Stimulated activated CD8-positive, alpha-beta memory T cell treated with anti-CD3 and anti-CD28 coated beads, Interleukin-15, amount 100 ng/mL, for 4 hours (primary cell): ENCODE measurements at places on chromosomes 3 and 15.

GRCh38 chr15:78075490-78076230 is 1.9 kb downstream of the TBC1D2B start:
- DNase-seq = no peak

GRCh38 chr3:169303660-169304059 is 359.9 kb downstream of the MECOM start:
- no peak for DNase-seq

DNA sequence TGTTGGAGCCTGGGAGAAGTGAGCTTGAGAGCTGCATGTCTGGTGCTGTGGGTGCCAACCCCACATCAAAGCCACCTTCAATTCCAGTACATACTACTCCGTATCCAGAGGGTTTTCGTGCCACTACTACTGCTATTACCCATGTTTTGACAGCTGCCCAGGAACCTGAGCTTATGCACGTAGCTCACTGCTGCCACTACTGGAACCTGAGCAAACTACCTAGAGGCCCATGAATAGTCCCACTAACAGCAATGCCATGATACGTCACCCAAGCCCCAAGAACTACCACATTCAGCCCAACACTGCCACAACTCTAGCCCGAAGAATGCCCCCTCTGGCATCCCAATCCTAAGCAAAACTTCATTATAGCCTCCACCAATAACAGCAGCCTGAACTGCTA is 215.2 kb upstream of the BCHE start:
- no peak for DNase-seq

DNA sequence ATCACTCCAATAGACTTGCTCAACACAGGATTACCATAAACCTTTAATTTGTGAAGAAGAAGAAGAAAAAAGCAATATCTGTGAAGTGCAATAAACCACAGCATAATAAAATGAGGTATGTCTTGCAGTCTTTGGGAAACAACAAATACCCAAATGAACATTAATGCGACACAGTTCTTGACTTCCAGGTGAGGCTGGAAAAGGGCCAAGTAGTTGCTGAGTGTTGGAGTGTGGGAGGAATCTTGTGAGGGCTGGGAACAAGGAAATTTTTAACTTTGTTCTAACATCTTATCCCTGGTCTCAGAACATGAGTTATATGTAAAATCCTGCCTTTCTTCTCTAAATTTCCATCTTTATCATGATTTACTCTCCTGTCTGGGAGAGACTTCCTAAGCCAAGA is 206.5 kb downstream of the DTWD1 start:
- DNase-seq = no peak

GRCh38 chr15:60083318-60083717 is 79.2 kb downstream of the FOXB1 start:
- no peak for DNase-seq

DNA sequence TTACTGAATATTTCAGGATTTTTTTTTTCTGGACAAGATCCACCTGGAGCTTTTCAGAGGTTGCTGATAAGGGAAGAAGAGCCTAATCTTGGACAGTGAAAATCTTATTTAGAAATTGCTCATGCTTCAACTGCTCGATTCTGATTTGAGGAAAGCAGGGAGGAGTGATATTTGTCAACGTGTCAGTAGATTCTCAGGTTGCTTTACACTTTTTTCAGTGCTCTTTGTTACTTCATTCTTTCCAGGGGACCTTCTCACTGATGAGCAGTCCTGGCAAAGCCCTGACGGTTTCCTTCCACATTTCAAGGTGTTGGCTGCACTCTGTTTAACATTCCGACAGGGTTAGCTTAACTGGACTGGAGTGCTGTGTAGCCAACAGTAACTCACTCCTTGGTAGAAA is 24.1 kb upstream of the RARB start:
- no peak for DNase-seq

DNA sequence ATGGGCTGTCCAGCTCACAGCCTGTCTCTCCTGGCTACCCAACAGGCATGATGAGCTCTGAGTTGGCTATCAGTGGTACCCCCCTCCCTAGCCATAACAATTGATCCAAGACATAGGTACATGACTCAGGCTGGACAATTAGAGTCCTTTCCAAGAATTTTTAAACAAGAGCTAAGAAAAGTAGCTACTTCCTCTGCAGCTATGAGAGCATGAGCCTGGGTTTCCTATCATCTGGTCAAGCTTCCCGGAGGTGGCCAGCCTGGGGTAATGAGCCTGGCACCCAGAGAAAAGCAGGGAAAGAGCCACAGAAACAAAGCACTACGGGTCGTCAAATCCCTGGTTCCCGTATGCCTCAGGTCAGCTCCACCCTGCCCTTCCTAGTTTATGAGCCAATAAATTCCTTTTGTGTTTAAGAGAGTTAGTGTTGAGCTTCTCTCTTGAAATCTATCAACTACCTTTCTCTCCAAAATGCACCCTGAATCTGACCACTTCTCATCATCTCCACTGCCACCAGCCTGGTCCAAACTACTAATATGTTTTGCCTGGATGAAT is 2.3 kb upstream of the SLC51B start:
- no peak for DNase-seq

DNA sequence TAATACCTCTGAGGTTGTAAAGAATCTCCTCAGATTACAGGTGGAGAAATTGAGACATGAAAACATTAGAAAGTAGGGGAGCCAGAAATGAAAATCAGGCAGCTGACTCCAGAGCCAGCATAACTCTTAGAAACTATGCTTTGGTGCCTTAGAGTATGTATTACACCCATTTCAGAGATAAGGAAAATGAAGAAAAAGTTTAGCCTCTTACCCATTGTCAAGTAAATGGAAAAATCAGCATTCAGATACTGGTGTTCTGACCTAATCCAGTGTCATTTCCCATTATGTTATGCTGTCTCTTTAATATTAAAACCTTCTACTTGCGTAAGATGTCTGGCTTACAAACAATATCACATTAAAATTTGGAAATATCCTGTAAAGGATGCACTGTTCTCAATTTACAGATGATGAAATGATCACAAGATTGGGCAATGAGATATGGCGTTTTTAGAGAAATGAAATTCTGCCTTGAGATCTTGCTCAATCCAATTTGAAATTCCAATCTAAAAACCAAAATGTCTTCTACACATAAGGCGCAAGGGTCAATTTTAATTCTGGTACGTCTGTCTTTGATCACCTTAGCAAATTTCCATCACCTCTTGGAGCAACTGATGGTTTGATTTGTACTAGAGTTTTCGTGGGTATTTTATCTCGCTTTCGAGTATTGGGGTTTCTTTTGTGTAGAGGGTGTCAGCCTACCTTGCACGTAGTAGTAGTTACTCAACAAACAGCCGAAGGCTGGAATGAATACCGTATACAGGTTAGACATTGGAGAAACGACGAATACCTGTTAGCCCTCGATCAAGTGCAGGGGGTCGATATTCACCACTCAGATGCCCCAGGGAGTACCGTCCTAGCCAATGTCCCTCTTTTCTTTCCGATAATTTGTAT is 902 bp upstream of the ZCWPW2 start:
- no peak for DNase-seq

GRCh38 chr15:77063249-77063648 is 7.7 kb downstream of the TSPAN3 start:
- DNase-seq = no peak

DNA sequence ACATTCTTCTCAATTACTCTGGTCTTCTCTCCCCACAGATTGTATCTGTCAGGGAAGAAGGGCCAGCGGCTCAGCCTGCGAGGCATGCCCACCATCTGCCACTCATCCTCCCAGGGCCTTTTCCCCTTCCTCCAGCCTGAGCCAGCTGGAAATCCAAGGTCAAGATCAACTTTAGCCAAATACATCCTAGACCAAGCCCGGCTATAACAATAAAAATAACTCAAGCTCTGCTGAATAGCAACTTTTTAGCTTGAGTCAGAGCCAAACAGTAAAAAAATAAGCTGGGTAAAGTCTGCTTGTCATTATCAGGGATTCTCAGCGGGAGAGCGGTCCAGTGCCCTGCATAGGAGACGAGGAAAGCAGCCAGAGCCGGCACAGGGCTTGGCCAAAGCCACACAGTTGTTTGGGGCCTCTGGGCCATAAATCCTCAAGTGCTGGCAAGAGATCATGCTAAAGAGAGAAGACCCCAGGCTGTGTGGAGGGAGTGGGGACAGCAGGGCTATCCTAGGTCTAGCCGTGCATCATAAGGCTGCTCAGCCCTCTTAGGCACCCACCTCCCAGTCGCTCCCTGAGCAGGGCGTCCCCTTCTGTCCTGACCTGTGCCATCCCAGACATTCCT is 76.2 kb upstream of the HERC1 start:
- no peak for DNase-seq

DNA sequence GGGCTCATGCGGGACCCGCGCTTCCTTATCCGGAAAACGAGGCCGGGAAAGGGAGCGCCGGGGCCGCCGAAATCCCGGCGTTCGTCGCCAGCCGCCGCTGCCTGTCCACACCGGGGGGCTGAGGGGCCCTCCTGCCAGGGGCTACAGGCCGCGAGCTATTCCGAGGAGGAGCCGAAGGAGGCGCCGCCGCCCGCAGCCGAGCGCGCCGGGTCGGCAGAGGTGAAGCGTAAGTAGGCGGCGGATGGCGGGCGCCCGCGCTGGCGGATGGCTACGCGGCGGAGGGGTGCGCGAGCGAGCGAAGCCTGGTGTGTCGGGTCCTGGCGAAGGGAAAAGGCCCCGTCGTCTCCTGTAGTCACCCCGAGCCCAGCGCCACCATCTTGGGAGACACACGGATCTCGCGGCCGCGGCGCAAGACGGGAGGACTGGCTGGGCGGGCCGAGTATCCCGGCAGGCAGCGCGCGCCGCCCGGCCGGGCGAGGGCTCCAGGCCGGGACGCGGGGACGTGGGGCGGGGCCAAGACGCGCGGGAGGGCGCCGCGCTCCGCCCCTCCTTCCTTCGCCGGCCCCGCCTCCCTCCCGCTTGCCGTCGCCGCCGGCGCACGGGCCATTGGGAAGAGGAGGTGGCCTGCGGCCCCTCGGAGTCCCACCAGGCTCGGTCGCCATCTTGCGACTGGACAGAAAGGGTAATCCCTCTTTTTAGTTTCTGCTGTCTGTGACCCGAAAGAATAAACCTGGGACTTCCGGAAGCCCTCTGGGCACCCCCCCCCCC is at the start of gene UBE3A:
UBE3A (minus strand) TSS at position 424 of the 768 bp plus-strand sequence. CDS start 29,917 bp downstream, outside the sequence.
- DNase-seq = peak; percentile 60

GRCh38 chr3:37885814-37886213 is 24.1 kb downstream of the CTDSPL start:
- DNase-seq = no peak

GRCh38 chr3:46407970-46408369 is 911 bp downstream of the CCRL2 start:
- DNase-seq = no peak

DNA sequence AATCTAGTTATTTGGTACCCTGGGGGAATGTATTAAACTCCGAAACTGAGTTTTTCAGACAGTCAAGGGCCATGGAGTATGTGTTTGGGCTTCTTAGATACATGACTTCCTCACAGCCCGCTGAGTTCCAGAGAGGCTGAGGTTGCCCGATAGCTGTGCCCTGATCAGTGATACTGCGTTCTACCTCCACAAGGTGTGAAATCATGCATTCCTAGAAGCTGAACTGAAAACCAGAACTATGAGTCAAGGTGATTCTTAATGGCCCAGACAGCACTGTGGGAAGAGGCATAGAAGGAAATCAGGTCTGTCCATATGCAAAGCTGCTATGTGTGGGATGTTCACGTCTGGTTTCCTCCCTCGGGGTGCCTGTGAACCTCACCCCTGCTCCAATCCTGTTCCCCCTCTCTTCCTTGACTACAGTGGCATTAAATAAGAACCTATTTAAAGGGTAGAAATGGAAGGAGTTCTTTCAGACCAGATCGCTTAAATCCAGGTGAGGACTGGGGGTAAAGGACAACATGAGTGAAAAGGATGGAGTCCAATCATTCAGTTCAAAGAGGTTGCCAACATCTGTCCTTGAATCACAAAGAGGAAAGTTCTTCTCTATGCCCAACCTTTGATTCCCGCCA is 74.3 kb downstream of the MYO1E start:
- DNase-seq = no peak

DNA sequence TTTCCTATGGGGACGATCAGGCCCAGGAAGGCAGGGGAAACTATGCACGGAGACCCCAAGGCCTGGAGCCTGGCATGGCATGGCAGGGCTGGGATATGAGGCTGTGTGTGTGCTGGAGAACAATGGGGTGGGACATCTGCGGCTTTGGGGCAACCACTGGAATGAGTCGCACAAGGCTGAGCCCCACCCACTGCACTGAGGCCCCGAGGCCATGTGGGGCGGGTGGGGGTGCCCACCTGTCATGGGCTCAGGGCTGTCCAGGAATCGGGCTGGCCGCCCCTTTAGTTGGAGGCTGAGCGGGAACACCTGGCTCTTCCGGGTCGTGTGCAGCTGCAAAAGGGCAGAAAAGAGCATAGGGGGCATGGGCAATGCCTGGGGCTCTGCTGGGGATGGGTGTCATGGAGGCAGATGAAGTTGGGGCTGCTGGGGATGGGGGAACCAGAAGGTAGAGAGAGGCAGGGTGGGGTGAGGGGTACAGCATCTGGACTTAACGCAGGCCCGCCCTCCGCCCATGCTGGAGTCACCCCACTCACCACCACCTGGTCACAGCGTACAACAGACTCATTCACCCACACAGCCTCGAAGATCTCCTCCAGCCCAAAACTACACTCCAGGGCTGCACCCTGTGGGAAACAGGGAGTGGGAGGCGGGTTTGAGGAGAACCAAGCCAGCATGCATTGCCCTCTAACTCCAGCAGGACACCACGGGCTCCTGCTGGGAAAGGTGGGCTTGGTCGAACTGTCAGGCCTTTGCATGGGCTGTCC is 31.1 kb downstream of the PLXND1 start:
- DNase-seq = no peak

DNA sequence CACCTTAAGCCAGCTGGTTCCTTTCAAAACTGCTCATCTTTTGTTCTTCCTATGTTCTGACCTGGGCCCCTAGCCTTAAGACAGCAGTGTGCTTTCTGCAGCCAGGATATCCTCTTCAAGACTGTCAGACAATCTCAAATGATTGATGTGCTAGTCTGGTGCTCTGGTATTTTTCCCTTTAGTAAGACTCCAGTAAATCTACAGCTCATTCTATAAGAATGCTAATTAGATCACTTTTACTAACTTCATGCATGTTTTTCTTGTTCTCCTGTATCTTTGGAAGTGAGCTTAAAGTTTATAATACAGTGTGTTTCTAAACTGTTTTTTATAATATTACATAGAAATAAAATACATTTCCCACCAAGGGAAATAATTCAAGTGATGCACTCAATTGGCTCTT is 220.9 kb upstream of the NANOGP8 start:
- DNase-seq = no peak

- DNase-seq = no peak
Observed at GRCh38 chr15:90881978-90882721, 2.2 kb upstream of the FES start.

GRCh38 chr3:127746400-127747057 is 73.8 kb downstream of the ABTB1 start:
- no peak for DNase-seq

- DNase-seq = no peak
Observed at GRCh38 chr15:34124651-34125050, 22.8 kb downstream of the PGBD4 start.
